ENCODE measurements at places on chromosomes 7 and 10. TPM values are rescaled to one million over a fixed set of nuclear protein-coding genes. Genes with fewer than 3 reads are reported as not detected.
A peak's percentile ranks its signal among the peaks of the same experiment; 100 is the strongest.

GRCh38 chr7:101898106-101898505 lies 80.7 kb downstream of the CUX1 start:
- no peak for DNase-seq

- peak; percentile 34 for DNase-seq
Measured at GRCh38 chr10:91694170-91694794, 61.4 kb upstream of the PPP1R3C start.

DNA sequence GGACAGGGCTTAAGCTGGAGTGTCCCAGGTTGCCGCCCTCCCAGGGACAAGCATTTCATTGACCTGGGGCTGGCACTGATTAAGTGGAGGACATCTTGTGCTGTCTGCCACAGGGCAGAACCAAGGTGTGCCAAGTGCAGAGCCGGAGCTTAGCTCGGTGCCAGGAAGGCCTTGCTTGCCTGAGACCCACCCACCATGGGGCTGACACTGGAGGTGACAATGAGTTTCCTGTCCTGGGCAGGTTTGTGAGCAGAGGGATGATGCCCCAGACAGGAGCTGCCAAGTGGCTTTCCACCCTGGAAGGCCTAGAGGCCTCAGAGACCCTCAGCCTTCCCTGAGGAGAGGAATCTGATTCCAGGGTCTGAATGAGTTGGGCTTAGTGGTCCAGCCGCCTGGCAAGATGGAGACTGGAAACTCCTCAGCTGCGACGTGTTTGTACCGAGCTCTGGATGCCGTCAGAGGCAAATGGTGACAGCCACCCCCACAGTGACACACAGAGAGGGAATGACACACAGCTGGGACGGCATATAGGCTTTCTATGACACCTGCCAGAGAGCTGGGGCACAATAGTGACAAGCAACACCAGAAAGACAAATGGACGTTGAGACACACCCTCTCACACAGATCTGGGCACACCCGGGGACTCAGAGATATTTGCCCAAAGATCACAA lies 2.6 kb downstream of the ADCYAP1R1 start:
- peak; percentile 73 for DNase-seq

The SEMA3D gene
- total RNA-seq: 0.72 TPM

DNA sequence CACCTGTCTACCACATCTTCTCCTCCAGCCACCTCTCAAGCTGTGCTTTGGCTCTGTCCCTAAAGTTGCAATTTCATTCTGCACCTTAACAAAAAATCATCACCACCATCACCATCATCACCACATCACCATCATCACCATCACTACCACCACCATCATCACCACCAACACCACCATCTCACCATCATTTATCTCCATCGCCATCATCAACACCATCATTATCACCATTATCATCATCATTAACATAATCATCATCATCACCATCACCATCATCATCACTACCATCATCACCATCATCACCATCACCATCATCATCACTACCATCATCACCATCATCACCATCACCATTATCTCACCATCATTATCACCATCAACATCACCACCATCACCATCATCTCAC lies 245.4 kb downstream of the GRID1 start:
- DNase-seq: no peak

DNA sequence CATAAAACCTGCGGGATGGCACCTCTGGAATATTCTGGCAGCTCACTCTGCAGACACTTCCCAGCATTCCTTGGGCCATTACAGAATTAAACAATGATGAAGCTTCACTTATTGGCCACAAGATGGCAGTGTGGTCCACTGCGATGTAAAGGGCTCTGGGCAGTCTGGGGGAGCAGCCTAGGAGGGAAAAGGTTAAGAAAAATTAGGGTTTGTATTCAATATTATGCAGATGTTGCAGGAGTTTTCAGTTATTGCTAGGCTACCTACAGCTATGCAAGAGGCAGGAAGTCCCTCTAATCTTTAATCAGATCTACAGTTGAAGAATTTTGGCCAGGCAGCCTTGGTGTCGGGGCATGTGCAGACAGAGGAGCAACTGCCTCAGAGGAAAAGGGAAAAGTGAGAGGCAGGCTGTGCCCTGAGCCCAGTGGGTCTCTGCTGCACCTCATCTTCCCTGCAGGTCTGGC lies 233.2 kb upstream of the PRSS1 start:
- peak; percentile 56 for DNase-seq

- peak; percentile 91 for DNase-seq
Measured at GRCh38 chr10:91590142-91590903, 42.5 kb downstream of the PPP1R3C start.
